Mesothelial cell of epicardium (in vitro differentiated cells): ENCODE measurements at places on chromosomes 4 and X.

- DNase-seq: no peak
Observed at GRCh38 chr4:150237110-150237872, 159.0 kb downstream of the DCLK2 start.

- no peak for DNase-seq
Observed at GRCh38 chrX:39823854-39824253, 273.9 kb downstream of the BCOR start.

DNA sequence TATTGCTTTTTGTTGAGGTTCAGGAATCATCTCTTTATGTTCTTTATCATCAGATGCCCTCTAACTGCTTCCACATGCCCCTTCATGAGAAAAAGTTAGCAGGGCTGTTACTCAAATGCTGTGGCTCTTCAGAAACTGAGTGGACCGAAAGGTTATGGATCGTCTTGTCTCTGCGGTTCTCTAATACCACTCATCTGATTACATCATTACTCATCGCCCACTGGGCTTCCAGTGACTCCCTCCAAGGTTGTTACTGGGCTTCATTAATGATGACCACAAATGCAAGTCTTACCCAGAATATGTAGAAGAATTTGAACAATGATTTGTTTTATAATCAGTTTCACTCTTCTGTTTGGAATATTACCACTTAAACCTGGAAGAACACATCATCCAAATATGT, 67.7 kb downstream of the RWDD4 start:
- DNase-seq: no peak

- DNase-seq: no peak
Observed at GRCh38 chr4:79287718-79288117, 38.1 kb downstream of the NAA11 start.

GRCh38 chrX:572538-573124, 58.0 kb upstream of the SHOX start:
- no peak for DNase-seq

DNA sequence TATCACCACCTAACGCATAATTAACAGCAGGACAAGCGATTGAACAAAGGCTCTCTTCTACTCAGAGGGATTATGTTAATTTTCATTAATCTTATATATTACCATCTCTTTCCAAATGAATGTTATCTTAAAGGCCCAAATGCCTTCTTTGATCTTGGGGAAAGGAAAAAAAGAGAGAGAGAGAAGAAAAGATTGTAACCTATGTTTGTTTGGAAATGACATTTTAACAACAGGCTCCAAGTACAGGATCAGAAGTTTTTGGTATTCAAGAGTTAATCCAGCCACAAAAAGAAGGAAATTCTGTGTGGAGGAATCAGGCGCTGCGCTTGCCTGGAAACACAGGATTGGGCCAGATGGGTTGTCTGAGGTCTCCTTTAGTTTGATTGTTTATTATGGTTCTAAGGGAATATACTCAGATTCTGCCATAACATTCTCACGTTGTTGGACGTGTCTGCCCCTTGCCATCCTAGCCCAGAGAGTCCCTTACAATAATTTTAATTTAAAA, 100.7 kb upstream of the STX18 start:
- no peak for DNase-seq

DNA sequence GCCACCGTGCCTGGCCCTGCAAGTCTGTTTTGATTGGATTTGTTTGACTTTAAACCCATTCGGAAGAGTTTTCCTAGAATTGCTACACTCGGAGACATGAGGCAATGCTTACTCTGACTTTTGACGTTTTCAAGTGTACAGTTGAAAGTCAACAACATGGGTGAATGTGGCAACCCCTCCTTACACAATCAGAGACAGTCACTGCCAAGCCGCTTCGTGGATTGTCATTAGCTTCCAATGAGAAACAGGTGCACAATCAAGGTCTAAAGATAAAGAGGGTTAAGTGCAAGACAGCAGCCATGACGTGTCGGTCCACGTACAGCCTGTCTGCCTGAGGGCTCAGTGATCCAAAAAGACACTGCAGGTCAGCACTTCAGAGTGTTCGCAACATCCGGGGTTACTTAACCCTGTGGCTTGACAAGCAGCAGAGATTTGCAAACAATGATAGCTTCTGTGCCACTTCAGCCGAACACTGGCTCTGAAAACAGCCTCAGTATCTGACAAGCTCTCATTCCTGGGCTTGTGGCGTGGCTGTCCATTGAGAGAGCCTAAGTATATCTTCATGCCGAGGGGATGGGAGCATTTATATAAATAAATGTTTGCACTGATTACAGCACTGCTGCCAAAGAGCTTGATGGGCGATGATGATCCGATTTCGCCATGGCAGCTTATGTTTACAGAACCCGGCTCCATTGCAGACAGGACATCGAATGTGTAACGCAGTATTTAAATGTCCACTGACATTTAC, 180.0 kb downstream of the DHRSX start:
- DNase-seq: no peak

DNA sequence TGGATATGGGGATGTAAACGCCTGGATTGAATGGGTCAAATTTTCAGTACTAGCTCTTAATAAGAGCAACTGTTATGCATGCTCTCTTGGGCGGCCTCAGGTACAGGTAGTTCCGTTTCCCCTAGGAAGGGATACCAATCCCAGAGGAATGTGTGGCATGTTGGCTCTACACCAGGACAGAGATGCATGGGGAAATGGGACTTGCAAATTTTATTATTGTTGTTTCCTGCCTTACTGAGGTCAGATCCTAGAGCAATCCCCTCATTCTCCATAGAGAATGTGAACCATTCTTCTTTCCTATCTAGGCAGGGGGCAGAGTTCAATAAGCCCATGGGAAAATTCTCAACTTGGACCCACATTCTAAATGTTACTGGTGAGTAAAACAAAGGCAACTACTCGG, 361.8 kb upstream of the FGF16 start:
- DNase-seq: no peak

DNA sequence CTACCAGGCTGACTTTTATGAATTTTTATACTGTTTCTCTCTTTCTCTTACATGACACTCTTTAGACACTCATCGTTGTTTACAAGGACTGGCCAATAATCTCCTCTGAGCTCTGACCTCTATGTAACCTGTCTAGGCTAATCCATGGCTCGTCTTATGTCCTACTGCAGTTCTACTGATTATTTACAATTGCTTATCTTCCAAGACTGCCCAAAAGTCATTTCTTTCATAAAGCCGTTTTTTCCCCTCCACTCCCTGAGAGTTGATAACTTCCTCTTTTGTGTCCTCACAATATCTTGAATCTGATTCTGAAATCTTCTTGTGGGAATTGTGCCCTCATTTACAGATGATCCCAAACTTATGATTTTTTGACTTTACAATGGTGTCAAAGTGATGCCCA, 18.3 kb upstream of the SNCA start:
- DNase-seq: no peak

DNA sequence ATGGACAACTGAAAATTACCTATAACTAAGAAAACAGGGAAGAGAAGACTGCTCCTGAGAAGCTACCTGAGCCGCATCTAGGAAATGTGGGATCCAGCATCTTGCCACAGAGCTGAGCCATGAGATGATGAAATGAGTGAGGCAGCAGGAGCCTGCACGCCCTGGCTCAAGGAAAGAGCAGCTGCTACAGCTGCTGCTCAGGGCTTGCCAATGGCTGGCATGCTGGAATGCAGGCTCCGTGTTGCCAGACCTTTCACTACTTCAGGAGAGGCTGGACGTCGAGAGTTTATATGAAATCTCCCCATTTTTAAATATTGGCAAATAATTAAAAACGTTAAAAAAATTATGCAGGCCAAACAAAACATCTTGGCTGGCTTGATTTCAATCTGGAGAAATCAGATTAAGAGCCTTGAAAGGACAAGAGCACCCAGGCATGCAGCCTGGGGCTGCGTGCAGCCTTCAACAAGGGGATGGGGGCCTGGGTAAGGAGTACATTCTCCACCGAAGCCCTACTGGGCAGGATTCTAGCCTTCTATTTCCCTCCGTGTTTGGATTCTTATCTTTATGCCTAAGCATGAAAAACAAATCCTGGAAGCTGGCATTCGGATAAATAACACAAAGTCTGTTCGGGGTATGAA, 227.6 kb downstream of the NR3C2 start:
- no peak for DNase-seq

GRCh38 chr4:147651563-147651962, 32.4 kb downstream of the PRMT9 start:
- DNase-seq: no peak

DNA sequence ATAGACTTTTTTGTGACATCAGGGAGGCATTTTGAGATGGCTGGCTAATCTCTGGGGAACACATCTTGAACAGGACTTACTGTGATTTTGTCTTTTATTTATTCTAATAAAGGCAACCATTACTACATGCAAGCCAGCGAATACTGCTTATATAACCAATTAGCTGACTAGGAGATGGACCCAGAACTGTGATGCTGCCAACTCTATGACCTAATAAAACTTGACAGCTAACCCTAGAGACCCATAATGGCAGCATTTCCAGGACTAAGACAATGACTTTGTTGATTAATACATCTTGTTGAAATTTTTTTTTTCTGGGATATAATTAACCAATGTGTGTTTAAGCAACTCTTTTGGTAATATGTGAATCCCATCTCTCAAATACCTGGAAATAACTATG, 584.6 kb downstream of the PRR32 start:
- DNase-seq: no peak

GRCh38 chr4:93828995-93829819, 654 bp downstream of the ATOH1 start:
- DNase-seq: no peak

DNA sequence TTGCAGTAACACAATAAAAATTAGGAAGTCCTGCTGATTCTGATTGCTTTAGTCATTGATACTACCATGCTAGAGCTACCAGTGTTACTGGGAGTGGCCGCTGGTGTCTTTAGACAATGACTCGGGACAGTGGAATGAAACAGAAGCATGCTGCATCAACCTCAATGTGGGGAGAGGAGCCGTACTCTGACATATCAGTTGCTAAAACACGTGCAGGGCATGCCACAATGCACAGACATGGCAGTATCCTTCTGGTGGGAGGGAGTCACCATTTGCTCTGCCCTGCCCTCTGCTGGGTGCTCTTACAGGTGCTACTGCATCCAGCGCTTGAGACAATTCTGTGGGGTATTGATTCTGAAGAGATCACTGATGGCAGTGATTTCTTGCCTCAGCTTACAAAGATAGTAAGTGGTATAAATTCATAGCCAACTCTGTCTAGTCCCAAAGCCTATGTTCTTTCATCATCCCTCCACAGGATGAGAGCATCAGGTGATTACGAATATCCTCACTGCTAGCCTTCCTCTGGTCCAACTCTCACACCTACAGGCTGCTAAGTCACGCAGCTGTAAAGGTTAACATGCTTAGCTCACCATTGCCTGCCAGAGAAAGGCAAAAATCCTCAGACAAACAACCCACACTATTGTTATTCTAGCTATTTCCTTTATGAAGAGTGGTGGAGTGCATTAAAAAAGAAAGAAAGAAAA, 43.7 kb downstream of the NSG1 start:
- DNase-seq: no peak

- DNase-seq: no peak
Observed at GRCh38 chr4:144342949-144343760, 202.6 kb upstream of the GYPA start.

- no peak for DNase-seq
Observed at GRCh38 chr4:76931576-76932276, 17.8 kb upstream of the SEPTIN11 start.

DNA sequence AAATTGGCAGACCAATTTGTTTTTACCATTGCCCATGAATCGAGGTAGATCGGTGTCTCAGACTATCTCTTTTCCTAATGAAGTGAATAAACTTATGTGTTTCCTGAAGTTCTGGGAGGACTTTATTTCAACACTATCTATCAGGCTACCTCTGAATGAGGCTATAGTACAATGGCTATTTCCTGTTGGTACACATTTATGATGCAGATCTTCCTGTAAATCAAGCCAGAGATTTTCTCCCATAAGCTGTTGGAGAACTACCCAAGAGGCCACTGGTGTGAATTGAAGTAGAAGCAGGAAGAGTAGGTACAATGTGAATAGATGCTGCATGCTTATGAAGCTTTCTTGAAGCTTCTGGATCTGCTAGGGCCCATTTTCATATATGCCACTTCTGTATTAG, 16.0 kb downstream of the TXK start:
- no peak for DNase-seq

DNA sequence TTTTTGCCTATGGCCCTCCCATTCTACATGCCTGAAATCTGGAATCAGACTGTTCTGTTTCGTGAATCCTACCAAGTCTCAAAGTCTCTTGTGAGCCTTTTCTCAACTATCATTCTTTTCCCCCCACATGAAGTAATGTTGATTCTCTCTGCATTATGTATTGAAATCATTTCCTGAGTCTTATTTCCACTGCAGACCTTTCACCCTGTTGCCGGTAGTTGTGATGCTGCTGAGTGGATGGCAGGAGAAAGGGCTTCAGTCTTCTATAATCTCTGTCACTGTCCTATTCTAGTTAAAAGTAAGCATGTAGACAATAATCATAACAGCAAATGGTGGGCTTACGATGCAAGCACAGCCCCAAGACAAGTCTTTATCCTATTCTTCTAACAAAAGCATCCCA, 75.0 kb downstream of the TBC1D9 start:
- no peak for DNase-seq

DNA sequence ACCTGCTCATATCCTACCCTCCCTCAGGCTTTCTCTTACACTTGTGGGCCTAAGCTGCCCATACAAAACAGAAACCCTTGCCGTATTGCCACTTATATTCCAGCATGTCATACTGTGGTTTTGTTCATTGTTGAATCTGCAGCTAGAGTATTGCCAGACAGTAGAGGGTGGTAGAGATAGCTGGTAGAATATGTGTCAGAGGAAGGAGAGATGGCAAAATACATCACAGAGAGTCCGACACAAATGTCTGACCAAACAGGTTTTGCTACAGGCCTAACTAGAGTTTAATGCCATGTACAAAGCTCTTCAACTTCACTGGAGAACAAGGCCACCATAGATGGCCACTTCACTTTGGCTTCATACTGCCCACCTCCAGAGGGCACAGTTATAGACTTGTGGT, 160.1 kb downstream of the EFHC2 start:
- DNase-seq: no peak
